ENCODE measurements at places on chromosomes 13 and 19.
A peak's percentile ranks its signal among the peaks of the same experiment; 100 is the strongest.

GRCh38 chr13:105410602-105411001 is 1124.9 kb downstream of the EFNB2 start:
- no peak overlapping the region for H3K27ac ChIP-seq
- no peaks in the 10 kb centered on the region for H3K36me3 ChIP-seq
- H3K27me3 ChIP-seq, result no peaks in the 10 kb centered on the region
- peak; percentile 52 for DNase-seq
- peak overlapping the region; percentile 55 for H3K4me3 ChIP-seq

GRCh38 chr19:46714444-46715106 is 2.3 kb downstream of the PRKD2 start:
- H3K27me3 ChIP-seq, result no peaks in the 10 kb centered on the region
- peaks cover 9% of the 10 kb centered on the region for H3K36me3 ChIP-seq
- peak overlapping the region; percentile 76 for H3K4me3 ChIP-seq
- DNase-seq, result peak; percentile 44

DNA sequence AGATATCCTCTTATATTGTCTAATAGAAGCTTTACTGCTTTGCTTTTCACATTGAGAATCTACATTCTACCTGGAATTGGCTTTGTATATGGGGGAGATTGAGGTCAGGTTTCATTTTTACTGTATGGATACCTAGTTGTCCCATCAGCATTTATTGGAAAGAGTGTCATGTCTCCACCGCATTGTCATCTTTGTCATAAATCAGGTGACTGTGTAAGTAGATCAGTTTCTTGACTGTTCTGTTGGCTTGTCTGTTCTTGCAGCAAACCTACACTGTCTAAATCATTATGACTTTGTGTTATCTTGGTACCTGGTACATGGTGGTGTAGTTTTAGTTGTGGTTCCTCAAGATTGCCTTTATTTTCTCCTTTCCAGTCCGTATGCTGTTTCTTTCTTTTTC is 5.8 kb downstream of the URI1 start:
- DNase-seq, result no peak
- H3K4me1 ChIP-seq, result peaks cover 9% of the 10 kb centered on the region
- H3K27ac ChIP-seq, result no peak overlapping the region
- no peaks in the 10 kb centered on the region for H3K27me3 ChIP-seq
- no peaks in the 10 kb centered on the region for H3K36me3 ChIP-seq
- H3K4me3 ChIP-seq, result no peak overlapping the region

DNA sequence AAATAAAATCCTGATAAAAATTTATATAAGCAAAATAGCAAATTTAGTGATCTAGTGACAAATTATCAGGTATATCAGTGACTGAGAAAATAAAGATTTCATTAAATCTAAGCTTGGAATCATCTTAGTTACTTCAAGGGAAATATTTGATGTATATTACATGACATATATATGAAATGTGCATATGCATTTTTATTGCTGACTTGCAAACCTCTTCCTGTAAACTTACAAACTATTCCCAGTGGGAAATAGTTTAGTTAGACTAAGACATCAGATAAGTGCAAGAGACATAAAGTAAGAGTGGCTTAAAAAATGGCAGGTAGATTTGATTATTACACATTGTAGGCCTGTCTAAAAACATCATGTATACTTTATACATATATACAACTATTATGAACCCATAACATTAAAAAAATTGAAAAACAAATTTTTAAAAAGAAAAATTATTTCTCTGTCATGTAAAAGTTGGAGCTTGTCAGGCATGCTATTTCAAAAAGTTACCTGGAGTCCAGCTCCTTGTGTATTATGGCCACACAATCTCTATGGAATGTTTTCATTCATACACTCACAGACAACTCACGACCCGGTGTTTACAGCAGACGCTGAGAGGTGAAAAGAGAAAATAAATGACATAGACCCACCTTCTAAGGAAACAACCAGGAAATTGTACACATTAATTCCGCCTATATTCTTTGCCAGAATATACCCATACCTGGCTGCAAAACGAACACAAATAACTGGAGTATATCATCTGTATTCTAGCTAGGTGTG is 724.5 kb downstream of the SLITRK6 start:
- no peaks in the 10 kb centered on the region for H3K27me3 ChIP-seq
- no peak for DNase-seq
- H3K4me1 ChIP-seq, result no peaks in the 10 kb centered on the region
- no peak overlapping the region for H3K27ac ChIP-seq

- H3K27ac ChIP-seq, result no peak overlapping the region
- H3K4me1 ChIP-seq, result no peaks in the 10 kb centered on the region
- H3K36me3 ChIP-seq, result no peaks in the 10 kb centered on the region
- no peaks in the 10 kb centered on the region for H3K27me3 ChIP-seq
- no peak overlapping the region for H3K4me3 ChIP-seq
Observed at GRCh38 chr13:101970341-101970740, 431.5 kb downstream of the FGF14 start.

Data from endothelial cell of umbilical vein (primary cell).